ENCODE measurements at places on chromosomes 7 and 10.

DNA sequence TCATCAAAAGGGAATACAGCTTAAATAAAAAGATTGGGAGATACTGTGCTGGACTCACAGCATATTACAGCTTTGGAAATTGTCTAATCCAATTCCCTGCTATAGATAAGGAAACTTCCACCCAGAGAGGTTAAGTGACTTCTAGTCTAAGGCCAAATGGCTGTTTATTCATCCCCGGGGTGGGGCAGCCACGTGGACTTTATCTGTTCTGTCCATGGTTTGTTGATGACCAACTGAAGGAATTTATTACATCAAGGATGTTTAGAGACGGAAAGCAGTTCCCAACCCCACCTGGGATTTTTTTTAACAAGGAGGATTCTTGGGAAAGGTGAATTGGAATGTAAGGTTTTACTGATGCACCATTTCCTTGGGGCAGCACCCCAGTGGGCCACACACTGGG is 88.6 kb downstream of the ATXN7L1 start:
- no peak for DNase-seq

- DNase-seq = no peak
Measured at GRCh38 chr7:1598286-1598685, 28.5 kb upstream of the PSMG3 start.

DNA sequence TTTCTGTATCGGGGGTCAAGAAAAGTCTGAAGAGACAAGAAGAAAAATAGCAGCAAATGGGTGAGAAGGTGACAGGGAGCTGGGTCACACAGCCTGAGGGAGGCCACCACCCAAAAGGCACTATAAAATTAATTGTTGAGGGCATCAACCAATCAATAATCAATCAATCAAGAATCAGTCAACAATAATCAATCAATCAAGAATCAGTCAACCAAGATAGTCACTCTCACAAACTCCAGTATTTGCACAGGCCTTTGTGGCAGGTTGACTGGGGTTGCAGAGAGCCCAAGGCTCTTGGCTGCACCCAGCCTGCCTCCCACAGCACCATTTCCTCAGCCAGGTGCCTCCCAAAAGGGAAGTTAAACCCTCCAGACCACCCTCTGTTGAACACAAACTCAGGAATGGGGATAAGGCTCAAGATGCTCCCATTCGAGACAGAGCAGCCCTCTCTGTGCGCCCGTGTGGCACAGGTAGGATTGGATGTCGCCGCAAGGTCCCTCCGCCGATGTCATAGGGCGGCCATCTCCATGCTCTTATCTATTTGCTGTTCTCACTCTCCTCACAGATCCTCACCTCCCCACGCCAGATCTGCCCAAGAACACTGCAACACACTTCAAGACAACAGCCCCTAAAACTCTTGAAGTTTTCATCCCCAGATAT is 64.0 kb downstream of the TNS3 start:
- DNase-seq = no peak

DNA sequence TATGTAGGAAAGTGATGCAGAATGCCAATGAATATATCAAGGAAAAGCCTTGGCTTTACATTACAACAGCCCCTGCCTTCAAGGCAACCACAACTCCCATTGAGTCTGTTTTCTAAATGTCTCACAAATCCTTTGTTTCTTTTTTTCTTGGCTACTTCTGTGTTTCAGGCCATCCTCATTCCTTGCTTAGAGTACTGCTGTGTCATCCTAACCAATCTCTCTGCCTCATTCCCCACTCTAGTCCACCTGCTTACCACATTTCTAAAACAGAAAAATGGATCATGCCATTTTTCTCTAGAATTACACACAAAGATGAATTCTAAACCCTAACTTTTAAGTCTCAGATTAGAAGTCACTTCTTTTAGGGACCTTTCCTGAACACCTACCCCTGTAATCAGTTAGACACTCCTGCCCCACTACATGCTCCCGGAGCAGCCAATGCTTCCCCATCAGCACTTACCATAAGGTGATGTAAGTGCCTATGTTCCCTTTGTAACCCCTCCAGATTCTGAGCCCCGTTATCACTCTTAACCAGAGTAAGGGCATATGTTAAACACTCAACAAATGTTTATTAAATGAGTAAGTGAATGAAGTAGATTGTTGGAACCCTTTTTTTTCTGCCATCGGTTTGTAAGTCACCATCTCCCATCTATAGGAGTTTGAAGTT is 2.8 kb downstream of the BORCS7 start:
- no peak for DNase-seq

DNA sequence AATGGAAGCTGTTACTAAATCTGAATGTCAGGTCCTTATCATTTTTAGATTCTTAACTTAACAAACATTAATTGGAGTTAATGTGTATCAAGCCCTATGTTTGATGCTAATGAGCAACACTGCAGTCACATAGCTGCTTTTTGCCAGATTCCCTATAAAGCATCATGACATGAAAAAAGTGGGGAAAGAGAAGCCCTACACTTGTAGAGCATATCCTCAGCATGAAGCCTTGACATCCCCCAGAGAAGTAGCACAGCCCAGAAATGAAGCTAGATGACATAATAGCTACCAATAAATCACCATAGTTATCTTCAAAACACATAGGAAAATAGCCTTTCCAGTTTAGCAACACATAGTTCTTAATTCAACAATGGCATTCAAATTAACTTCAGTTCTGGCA is 49.2 kb upstream of the CDK1 start:
- DNase-seq = no peak

Data from type B pancreatic cell (in vitro differentiated cells).